ENCODE measurements at places on chromosomes 6 and 20.

- DNase-seq = no peak
Observed at GRCh38 chr20:63085151-63085861, 78.5 kb upstream of the BHLHE23 start.

GRCh38 chr6:133047706-133048105 is 193.5 kb upstream of the EYA4 start:
- no peak for DNase-seq

DNA sequence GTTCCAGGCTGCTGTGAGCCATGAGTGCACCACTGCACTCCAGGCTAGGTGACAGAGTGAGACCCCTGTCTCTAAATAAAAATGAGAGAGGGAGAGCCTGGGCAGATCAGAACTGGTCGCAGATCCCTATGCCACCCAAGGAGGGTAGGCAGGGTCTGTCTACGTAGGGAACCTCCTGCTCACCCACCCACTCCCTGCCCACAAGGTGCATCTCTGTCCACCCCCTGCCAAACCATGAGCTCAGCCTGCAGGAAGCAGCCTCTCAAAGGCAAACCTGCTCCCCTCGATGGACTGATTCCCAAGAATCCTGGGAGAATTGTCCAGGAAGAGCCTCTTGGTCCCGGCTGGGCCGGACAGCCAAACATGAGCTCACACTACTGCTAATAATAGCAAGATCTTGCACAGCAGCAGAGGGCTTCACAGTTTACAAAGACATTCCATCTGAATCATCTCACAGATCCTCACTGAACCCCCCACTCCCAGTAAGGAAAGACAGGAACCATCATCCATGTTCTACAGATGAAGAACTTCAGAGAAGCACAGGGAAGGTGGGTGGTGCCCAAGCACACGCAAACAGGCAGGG is 27.8 kb upstream of the TLDC2 start:
- peak; percentile 61 for DNase-seq

- DNase-seq = peak; percentile 32
Observed at GRCh38 chr20:46979603-46980241, 85.1 kb downstream of the EYA2 start.

DNA sequence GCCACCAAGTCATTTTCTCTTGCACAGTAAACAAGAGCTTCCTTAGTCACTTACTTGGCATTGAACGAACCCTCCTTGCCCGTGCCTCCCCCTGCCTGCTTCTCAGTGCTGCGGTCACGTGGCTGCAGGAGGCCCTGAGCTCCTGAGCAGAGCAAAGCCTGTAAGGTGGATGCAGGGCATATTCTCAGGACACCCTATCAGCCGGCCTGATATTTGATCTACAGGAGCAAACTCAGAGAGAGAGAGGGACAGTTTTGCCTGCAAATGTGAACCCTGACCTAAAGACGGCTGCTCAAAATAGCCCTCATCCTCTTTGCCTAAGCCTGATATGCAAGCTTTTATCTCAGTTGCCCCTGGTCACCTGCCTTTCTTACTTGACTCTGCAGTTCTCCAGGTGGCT is 93.0 kb upstream of the POPDC3 start:
- peak; percentile 46 for DNase-seq

DNA sequence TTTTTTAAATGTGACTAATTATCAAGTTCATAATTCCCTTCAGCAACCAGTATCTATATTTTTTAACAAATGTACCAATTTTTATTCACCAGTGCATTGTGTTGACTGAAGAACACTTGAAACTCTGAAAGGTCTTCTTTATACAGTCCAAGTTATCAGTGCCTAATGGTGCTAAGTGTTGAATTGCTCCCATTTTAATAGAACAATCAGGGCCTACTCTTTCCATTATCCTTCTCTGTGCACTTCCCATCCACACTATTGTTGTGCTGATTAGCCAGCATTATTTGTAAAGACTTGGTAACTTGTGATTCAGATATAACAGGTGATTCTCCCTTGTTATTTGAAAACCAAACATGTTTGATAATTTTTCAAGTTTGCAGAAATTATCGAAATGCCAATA is 1209.7 kb upstream of the MAP3K7 start:
- no peak for DNase-seq

GRCh38 chr6:147527197-147527596 is 18.7 kb downstream of the SAMD5 start:
- DNase-seq = no peak

- no peak for DNase-seq
Observed at GRCh38 chr6:159109391-159109790, 59.8 kb upstream of the FNDC1 start.

GRCh38 chr6:31357886-31358285 is 907 bp upstream of the HLA-B start:
- DNase-seq = no peak

DNA sequence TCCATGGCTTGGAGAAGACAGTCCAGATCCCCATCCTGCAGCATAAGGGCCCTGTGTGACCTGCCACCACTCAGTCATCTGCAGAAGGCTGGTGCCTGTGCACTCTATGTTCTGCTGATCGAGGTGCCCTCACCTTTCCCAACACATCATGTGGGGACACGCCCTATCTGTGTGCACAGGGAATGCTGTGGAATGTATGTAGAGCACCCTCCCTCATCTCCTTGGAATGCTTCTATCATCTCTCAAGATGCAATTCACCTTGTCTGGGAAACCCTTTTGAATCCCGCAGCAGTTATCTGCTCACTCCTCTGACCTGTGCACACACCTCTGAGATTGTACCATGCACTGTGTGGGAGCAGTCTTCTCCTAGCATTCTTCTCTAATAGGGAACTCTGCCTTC is 207.2 kb upstream of the SSTR4 start:
- DNase-seq = peak; percentile 87

DNA sequence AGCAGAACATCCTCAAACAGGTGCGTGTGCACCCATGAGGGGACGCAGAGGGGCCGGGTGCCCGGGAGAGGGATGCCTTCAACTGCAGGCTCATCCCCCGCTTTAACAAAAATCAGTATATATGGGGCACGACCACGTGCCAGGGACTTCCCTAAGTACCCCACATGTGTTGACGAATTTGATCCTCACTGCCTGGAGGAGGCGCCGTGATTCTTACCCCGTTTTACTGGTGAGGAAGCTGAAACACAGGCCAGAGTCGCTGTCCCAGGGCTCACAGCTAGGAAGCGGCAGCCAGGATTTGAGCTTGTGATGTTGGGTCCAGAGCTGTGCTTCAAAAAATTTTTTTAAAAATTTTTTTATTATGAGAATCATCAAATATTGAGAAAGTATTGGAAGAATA is 44.8 kb downstream of the ITPR3 start:
- DNase-seq = no peak

- DNase-seq = peak; percentile 90
Observed at GRCh38 chr6:90285611-90286381, 10.8 kb downstream of the BACH2 start.

DNA sequence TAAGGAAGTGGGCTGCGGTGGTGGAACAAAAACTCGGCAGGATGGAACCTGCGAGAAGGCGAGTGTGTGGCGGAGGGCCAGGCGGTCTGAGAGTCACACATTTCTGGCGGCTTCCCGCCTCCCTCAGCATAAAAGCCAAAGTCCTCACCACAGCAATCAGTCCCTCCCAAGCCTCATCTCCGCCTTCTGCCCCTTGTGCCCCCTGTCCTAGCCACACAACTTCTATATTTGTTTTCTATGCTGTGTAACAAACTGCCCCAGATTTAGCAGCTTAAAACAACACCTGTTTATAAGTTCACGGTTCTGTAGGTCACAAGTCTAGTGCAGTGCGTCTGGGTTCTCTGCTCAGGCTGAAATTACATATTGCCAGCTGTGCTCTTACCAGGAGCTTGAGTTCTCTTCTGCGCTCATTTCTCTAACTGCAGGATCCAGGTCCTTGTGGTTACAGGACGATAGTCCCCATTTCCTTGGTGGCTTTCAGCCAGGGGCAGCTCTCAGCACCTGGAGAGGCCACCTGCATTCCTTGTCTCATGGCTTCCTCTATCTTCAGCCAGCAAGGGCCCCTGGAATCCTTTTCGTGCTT is 11.7 kb upstream of the SPO11 start:
- no peak for DNase-seq

DNA sequence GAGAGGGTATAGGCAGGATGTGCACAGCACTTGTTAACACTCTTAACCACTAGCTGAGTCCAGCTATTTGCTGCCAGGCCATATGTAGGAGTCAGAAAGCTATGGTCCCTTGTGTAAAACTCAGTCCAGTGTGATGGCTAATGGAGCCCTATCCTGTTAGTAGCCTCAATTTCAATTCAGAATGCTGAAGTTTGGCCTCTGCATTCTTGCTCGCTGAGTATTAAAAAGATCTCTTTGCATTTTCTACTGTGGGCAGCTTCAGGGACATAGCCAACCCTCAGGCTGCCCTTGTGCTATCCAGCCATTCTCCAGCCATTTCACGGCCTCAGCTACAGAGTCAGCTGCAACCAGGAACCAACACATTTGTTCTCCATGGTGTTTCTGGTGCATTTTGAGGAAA is 92.5 kb downstream of the SPTLC3 start:
- no peak for DNase-seq

GRCh38 chr6:142470421-142470820 is 168.6 kb downstream of the ADGRG6 start:
- DNase-seq = no peak

DNA sequence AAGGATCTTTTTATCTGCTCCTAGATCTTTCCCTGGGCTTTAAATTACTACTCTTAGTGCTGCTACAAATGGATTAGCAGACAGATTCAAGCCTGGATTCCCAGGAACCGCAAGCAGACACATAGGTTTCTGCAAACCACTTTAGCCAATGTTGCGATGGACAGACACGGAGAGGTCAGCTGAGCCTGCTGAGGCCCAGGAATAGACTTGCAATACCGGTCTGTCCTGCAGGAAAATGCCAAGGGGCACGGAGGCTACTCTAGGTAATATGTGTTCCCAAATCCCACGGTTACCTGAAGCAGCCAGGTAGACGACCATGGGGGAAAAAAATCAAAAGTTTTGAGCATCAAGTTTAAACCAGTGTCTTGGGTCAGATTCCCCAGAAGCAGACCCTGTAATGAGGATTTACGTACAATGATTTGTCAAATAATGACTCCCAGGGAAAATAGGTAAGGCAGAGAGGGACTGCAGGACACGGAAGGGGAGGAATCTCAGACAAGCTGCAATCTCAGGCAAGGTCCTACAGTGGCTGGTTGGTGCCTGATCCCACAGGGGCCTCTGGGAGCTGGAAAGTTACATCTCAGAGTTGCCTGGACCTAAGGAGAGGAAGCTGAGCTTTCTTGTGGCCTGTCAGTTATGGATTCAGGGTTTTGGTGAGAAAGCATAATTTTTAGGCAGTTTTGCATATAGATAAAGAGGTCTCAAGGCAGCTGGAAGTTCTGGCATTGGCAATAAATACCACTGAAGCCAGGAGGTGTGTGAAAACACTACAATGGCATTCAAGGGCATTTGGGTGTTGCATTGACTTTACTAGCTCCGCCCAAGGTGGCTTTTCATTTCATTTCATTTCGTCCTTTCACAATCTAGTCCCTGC is 12.5 kb downstream of the OTOR start:
- DNase-seq = peak; percentile 30

DNA sequence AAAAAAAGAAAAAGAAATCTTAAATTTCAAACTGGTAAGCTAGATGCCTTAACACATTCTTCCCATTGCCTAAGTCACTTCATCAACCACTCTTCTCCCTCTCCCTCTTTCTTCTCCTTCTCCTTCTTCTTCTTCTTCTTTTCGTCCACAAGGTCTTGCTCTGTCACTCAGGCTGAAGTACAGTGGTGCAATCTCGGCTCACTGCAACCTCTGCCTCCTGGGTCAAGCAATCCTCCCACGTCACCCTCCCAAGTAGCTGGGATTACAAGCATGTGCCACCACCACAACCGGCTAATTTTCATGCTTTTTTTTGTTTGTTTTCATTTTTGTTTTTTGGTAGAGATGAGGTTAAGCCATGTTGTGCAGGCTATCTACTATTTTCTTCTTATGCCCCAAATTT is 60.2 kb downstream of the GPR63 start:
- no peak for DNase-seq

- no peak for DNase-seq
Observed at GRCh38 chr6:54018722-54019121, 92.5 kb upstream of the MLIP start.

GRCh38 chr6:8839626-8840025 is 404.3 kb upstream of the SLC35B3 start:
- peak; percentile 24 for DNase-seq

- peak; percentile 98 for DNase-seq
Observed at GRCh38 chr6:43629505-43630300, 639 bp upstream of the GTPBP2 start.

DNA sequence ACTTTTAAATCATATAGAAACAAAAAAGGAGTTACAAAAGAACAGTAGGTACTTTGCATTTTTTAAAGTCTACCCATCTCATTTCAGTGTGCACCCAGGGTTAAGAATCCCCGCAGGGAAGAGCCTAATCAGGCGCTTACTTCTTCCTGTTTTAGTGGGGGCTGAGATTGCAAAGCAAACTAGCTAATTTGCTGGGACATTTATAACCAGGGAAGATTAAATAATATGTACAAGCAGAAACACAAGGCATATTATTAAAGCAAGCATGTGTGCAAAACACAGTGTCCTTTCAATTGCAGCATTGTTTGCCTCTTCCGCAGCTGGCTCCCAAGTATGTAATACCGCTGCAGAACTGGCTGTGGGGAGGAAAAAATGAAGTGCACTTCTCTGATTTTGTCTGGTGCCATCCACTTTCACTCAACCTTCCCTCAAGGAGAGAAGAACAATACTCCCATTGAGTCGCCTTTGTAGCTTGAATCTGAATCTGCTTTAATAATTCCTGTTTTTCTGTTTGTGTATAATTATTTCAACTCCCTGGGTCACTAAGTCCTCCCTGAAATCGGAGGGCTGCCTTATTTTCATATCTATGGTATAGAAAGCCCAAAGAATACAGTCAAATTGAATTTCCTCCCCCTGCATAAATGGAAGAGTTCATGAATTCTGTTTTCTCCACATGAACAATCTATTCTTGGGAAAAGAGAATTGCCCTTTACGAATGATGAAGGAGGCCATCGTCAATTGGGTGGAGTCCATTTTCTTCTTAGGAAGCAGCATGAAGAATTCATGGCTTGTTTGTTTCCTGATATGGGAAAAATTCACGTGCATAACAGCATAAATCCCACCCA is 23.3 kb upstream of the BCAS1 start:
- DNase-seq = no peak
